ENCODE measurements at places on chromosomes 6 and 20. TPM values are rescaled to one million over a fixed set of nuclear protein-coding genes. Genes with fewer than 3 reads are reported as not detected.

CFAP206 gene
- 5.0 TPM for total RNA-seq

CYP21A2 gene
- total RNA-seq: 0.14 TPM

CASP8AP2 gene
- total RNA-seq: 19.0 TPM

MUC21 gene
- total RNA-seq: 0.65 TPM

NKAPL gene
- 0.55 TPM for total RNA-seq

TSBP1 gene
- not detected for total RNA-seq

PHACTR1 gene
- 6.6 TPM for total RNA-seq

TFAP2B gene
- total RNA-seq: 11.6 TPM

GRCh38 chr20:21519136-21519584 lies 5.3 kb upstream of the NKX2-2 start:
- peak; percentile 36 for DNase-seq

DNA sequence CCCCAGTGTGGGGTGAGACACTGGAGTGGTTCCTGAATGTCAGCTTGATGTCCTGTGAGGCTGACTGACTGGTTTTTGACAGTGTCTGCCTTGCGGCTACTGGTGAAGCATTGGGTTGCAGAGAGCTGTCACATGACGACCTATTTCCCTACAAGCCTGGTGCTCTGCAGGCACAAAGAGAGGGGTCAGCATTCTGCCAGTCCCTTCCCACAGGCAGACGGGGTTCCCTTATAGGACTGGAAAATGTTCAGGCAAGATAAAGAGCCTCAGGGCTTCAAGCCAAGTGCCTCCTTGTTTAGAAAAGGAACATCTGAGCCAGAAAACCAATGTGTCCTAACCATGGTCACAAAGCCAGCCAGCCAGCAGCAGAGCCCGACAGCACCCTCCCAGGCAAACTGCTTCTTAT lies 11.0 kb downstream of the LY86 start:
- DNase-seq: no peak

DNA sequence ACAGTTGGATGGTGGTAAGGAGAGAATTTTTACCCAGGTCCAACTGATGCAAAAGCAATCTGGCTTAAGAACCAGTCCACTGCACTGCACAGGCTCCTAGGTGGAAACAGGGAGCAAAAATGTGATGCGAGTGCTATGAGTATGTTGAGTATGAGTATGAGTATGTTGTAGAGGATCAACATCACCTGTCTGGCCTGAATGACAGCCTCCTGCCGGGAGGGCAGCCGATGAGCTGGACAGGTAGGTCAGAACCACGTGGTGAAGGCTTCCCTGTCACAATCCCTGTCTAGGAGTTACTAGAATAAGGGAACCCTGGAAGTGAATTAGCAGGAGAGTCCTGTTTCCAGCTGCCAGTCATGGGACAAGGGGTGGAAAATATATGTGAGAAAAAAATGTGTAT lies 44.3 kb upstream of the SNX9 start:
- no peak for DNase-seq

- DNase-seq: no peak
Measured at GRCh38 chr6:113843500-113844073, 13.6 kb upstream of the MARCKS start.

- no peak for DNase-seq
Measured at GRCh38 chr6:26520237-26520849, 17.8 kb upstream of the HMGN4 start.

DNA sequence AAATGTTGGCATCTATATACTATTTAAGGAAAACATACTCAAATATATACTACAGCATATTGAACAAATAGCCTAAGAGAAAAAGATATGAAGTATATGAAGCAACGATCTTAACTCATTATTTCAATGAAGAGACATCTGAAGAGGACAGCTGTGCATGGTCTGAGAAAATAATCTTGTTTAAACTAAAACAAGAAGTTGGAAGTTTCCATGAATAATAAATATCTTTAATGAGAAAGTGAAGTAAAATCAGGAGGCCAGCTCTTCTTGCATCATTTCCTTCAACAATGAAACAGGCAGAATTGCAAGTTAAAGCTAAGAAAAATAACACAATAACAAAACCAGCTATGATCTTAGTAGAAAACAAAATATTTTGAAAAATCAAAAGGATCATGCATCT lies 1265.4 kb upstream of the MAP3K7 start:
- no peak for DNase-seq

GRCh38 chr20:23407781-23408464 lies 13.4 kb downstream of the NAPB start:
- DNase-seq: no peak

GRCh38 chr6:89927791-89928550 lies 33.7 kb downstream of the GJA10 start:
- DNase-seq: no peak

- no peak for DNase-seq
Measured at GRCh38 chr6:154715446-154715845, 17.8 kb upstream of the SCAF8 start.

DNA sequence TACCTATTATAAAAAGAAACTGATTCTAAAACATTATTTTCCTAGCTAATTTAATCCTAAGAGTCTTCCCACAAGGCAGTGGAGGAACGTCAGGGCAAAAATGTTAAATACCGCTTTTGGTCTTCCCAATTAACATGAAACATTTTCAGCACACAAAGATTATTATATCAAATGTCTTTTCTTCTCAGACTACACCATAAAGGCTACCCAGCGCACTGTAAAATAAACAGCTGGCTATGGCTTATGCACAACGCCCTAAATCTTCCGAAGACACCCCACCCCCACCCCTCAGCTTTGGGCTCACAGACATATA lies 1.0 kb downstream of the NUDT3 start:
- DNase-seq: no peak

GRCh38 chr20:32113591-32114260 lies 4.2 kb downstream of the TM9SF4 start:
- DNase-seq: no peak

DNA sequence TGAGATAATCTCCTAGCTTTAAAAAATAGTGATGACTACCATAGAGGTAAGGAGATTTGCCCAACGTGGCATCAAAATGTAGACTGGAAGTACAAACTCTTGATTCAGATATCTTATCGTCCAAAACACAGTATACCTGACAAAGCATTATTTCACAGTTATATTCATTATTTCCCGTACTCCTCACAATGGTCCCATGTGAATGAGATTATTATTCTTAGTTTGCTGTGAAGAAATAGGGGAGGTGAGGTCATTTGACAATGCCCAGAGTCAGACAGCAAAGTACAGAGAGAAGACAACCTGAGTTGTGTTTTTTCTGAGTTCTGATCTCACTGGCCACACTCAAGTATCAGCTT lies 1.2 kb upstream of the TFB1M start:
- no peak for DNase-seq

DNA sequence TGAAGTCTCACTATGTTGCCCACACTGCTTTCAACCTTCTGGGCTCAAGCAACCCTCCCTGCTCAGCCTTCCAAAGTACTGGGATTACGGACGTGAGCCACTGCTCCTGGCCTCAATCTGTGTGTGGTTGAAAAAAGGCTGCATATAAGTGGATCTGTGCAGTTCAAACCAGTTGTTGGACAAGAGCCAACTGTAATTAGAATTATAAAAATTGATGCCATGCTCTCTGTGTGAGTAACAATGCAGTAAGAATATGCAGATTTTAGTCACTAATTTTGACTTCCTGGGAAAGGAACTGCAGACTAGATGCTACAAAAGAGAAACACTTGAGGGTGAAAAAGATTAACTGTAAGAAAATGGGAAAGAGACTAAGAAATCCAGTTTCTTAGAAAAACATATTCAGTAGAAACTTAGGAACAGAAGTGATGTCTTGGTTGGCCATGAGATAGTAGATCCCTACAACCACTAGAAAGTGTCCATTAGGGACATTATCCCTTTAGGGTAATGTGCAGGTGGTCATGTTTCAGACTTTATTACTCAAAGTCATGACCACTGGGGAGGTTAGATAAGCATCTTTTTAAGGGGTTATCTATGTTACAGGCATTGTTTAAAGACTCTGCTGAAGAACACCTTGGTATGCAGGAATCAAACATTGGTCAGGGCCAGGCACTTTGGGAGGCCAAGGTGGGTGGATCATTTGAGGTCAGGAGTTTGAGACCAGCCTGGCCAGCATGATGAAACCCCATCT lies 26.3 kb downstream of the ITCH start:
- DNase-seq: no peak

GRCh38 chr20:56323206-56323605 lies 35.6 kb upstream of the FAM210B start:
- no peak for DNase-seq

All from type B pancreatic cell (in vitro differentiated cells).